ENCODE measurements at places on chromosomes 5 and 9.

- peak; percentile 52 for DNase-seq
Observed at GRCh38 chr5:141547488-141547887, 58.6 kb downstream of the PCDHGC5 start.

DNA sequence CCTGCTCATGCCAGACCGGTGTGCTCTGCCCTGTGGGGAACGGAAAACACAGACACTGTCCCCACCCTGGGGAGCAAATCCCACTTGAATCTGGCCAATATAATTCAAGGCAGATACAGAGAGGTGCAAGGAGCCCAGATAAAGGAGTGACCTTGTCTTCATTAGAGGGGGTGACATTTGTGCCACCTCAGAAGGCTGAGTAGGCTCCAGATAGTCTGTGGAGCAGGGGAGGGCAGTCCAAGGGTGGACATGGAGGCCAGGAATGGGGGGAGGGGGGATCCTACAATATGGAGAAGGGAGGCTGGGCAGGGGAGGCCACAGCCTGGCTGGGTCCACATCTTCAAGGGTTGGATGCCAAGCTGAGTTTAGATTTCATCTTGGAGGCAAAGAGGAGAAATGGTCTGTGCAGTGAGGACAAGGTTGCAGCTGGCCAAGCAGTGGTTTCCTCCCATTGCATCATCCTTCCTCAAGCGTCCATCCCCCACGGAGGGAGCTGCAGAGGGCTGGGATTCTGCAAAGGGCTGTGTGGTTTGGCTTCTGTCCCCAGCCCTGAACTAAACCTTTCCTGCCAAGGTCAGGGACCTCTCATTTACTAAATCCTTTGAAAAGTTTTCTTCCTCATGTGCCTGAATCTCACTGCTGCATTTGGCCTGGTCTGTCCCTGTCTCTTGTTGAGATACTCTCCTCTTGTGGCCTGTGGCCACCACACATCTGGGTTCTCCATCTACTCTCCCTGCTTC is 60.1 kb downstream of the GALNT12 start:
- no peak for DNase-seq

DNA sequence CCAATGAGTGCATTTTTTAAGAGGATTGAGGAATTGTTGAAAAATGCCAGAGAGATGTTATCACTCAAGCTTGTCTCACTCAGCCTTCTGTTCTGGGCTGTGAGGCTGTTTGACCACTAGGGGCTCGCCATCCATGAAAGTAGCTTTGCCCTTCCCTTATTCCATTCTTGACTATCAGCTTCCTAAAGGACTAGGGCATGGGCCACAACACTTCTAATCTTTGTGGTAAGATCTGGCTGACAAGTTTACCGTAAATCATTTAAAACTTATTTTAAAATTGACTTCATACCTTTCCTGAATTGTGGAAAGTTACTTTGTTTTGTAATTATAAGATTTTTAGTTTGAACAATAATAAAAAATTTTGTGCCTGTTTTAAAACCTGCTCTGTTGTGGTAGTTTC is 49.5 kb downstream of the TJP2 start:
- peak; percentile 54 for DNase-seq

DNA sequence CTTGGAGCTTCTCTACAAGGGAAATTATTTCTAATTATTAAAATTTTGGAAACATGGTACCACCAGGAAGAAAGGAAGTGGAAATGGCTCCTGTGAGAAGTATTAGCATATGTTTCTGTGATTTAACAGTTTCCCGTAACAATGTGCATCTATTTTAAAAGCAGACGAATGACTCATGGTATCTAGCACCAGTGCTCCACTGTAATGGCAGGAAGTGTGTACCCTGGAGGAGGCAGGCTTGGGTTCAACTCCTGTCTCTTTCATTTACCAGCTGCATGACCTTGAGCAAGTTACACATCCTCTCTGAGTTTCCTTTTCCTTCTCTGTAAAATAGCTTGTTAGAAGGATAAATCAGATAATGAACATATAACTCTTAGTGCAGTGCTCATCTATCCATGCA is 41.0 kb upstream of the ANGPTL2 start:
- no peak for DNase-seq

- peak; percentile 72 for DNase-seq
Observed at GRCh38 chr5:124030043-124030491, 518.1 kb downstream of the CSNK1G3 start.

DNA sequence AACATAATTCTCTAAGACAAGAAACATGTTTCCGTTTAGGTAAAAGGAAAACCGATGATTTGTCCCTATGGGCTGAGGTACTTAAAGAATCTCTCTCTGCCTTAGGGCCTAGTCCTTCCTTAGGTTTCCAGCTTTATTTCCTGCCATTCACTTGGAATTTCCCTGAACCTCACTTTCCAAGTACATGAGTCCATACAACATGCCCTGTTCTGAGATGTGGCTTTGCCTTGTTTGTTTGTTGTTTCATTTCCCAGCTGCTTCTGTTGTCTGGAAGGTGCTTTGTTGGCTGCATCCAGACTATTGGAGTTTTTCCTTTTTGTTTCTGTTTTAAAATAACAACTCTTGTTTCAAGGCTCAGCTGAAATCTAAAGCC is 95.2 kb downstream of the ALDH1A1 start:
- no peak for DNase-seq

DNA sequence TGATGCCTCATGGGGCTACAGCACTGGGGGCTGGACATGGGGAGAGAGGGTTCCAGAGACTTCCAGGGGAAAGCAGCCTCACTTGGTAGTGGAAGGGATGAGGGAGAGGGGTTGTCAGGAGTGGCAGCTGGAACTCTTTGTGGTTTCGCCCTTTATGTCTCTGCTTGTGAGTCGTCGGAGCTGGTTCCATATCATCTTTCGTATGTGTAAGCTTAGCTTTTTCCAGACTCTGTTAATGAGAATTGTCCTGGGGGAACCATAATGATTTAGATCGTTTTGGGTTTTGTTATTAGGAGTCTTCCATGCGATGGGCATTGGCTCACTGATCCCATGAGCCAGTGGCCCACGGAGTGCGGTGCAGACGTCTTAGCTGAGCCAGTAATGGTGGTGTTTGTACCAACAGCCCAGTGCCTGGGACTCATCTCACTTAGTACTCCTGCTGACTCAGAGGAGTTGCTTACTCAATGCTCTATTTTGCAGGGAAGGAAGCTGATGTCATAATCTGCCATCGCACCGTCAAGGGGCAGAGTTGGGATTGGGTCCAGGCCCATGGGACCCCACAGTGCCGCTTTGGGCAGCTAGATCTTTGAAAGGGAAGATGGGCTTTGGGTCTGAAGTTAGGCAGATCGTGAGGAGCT is 48.5 kb downstream of the NEK6 start:
- peak; percentile 59 for DNase-seq

- no peak for DNase-seq
Observed at GRCh38 chr5:23639326-23639725, 131.9 kb downstream of the PRDM9 start.

- peak; percentile 56 for DNase-seq
Observed at GRCh38 chr5:14900693-14901461, 29.3 kb upstream of the ANKH start.

GRCh38 chr5:96493219-96493790 is 60.3 kb upstream of the PCSK1 start:
- DNase-seq = no peak

DNA sequence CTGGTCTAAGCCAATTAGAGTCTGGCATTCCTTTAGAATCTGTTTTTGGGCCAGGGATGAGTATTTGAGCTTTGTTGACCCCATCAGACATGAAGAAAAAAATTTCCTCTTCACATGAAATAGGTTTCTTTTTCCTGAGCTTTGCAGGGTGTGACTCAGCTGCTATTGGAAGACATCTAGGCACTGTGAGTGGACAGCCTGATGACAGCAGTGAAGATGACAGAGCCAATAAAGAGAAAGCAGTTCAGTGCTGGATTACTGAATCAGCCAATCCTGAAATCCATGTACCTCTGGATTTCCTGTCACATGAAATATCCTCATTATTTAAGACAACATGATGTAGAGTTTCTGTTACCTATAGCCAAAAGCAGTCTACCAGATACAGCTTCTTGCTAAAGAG is 51.3 kb upstream of the GRIA1 start:
- no peak for DNase-seq

GRCh38 chr5:152542741-152543140 is 137.7 kb upstream of the NMUR2 start:
- peak; percentile 72 for DNase-seq

DNA sequence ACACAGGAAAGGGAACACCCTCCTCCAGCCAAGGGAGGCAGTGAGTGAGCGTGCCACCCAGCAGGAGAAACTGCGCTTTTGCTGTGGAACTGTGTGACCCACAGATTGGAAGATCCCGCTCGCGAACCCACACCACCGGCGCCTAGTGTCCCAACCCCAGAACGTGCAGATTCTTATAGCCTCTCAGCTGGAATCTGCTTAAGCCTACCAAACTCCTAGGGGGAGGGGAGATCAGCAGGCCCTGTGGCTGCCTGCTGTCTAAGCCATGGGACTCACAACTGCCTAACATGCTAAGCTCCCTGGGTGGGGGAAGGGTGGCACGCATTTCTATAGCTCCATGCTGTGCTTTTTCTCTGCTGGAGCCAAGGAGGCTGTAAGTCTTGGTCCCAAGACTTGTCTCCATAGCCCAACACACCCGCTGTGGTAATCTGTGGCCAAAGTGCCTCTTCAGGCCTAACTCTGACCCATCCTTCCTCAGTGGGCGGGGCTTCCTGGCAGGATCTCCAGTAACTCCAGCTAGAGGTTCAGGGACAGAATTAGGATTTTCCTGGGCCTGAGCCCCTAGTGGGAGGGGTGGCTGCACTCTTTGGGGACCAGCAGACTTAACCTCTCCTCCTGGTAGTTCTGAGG is 485.0 kb downstream of the TAF11L14 start:
- DNase-seq = no peak

GRCh38 chr9:34072868-34073590 is 24.3 kb upstream of the UBAP2 start:
- peak; percentile 24 for DNase-seq

GRCh38 chr9:134988706-134989105 is 71.0 kb upstream of the FCN1 start:
- no peak for DNase-seq

- no peak for DNase-seq
Observed at GRCh38 chr9:97928986-97929604, 6.8 kb upstream of the TRMO start.
